Foreskin keratinocyte (primary cell): ENCODE measurements at places on chromosomes 3 and 15. TPM values are rescaled to one million over a fixed set of nuclear protein-coding genes. Genes with fewer than 3 reads are reported as not detected.

Gene TRIM71
- total RNA-seq = not detected in 2 replicates

Gene SLC9C1
- total RNA-seq = not detected in 2 replicates

Gene C3orf80
- not detected in 2 replicates for total RNA-seq

Gene TBC1D23
- 33.2 and 40.2 TPM in 2 replicates for total RNA-seq

Gene CCDC54
- not detected in 2 replicates for total RNA-seq

Gene CATSPER2
- total RNA-seq = 1.5 and 2.9 TPM in 2 replicates

Gene PLSCR4
- 0.82 and 1.1 TPM in 2 replicates for total RNA-seq

Gene REC114
- not detected in 2 replicates for total RNA-seq

Gene UBE2E2
- 22.6 and 28.6 TPM in 2 replicates for total RNA-seq

Gene ITIH1
- not detected in 2 replicates for total RNA-seq

Gene SAMMSON
- total RNA-seq = not detected in 2 replicates

Gene SLC24A5
- total RNA-seq = not detected in 2 replicates

Gene NMNAT3
- 1.5 and 1.6 TPM in 2 replicates for total RNA-seq

Gene ANKRD34C
- total RNA-seq = not detected in 2 replicates

Gene SEMA3G
- total RNA-seq = 0.10 and 0.21 TPM in 2 replicates

Gene VIPR1
- 2.8 and 3.2 TPM in 2 replicates for total RNA-seq

Gene IL12A
- 0.20 and 0.74 TPM in 2 replicates for total RNA-seq

Gene SPRED1
- 20.3 and 21.7 TPM in 2 replicates for total RNA-seq

Gene RLBP1
- total RNA-seq = not detected in 2 replicates

Gene CASR
- not detected in 2 replicates for total RNA-seq

Gene MEIS2
- 12.6 and 14.9 TPM in 2 replicates for total RNA-seq

Gene MUC20
- total RNA-seq = 0.07 and 0.28 TPM in 2 replicates

Gene NANOGP8
- not detected in 2 replicates for total RNA-seq

Gene PLCL2
- 1.7 TPM in 2 replicates for total RNA-seq

Gene NOX5
- 0.04 and 0.14 TPM in 2 replicates for total RNA-seq

Gene ROPN1B
- total RNA-seq = 0.20 TPM in 1 of 2 replicates, not detected in the other

Gene CYP1A2
- 0.04 TPM in 1 of 2 replicates, not detected in the other for total RNA-seq

Gene LEKR1
- total RNA-seq = 0.37 and 0.67 TPM in 2 replicates

Gene MAGEF1
- total RNA-seq = 18.4 and 19.1 TPM in 2 replicates

Gene RBP2
- total RNA-seq = not detected in 2 replicates

Gene SORD
- 43.7 and 44.0 TPM in 2 replicates for total RNA-seq

Gene SUCLG2
- 37.0 and 43.9 TPM in 2 replicates for total RNA-seq

Gene ACAD11
- 17.5 and 18.9 TPM in 2 replicates for total RNA-seq

Gene SMCO1
- not detected in 2 replicates for total RNA-seq

Gene FRMD5
- 10.1 and 11.5 TPM in 2 replicates for total RNA-seq

Gene SEC62
- 38.2 and 50.0 TPM in 2 replicates for total RNA-seq

Gene KLHL40
- total RNA-seq = not detected in 2 replicates

Gene IL17RD
- total RNA-seq = 1.7 and 1.9 TPM in 2 replicates

Gene ASTE1
- total RNA-seq = 5.1 and 5.3 TPM in 2 replicates

Gene CFAP100
- not detected in 2 replicates for total RNA-seq

Gene CFAP20DC
- total RNA-seq = 5.6 and 8.5 TPM in 2 replicates

Gene SEMA5B
- not detected in 2 replicates for total RNA-seq

Gene PLS1
- total RNA-seq = 15.8 and 20.6 TPM in 2 replicates

Gene CTXND1
- not detected in 2 replicates for total RNA-seq

Gene EFCC1
- not detected in 2 replicates for total RNA-seq
